ENCODE measurements at places on chromosomes 2 and 18. TPM values are rescaled to one million over a fixed set of nuclear protein-coding genes. Genes with fewer than 3 reads are reported as not detected.

HOXD12 gene
- total RNA-seq: not detected

EMILIN2 gene
- 10.8 TPM for total RNA-seq

DNA sequence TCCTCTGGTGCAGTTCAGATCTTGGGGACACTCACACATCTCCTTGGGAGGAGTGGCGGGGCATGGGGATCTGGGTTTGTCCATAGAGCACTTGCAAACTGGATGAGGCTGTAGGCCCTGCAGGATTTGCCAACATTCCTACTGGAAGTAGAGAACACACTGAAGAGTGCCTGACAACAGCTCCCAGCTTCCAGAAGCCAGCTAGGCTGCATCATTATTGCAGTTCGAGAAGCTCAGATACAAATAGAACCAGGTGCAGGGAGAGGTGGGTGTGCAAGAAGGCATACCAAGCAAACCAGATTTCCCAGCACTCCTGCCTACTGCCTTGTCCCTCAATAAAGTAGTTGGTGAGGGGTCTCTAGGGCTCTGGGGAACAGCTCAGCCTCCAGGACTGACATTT lies 52.5 kb downstream of the RHOB start:
- no peak for DNase-seq

DNA sequence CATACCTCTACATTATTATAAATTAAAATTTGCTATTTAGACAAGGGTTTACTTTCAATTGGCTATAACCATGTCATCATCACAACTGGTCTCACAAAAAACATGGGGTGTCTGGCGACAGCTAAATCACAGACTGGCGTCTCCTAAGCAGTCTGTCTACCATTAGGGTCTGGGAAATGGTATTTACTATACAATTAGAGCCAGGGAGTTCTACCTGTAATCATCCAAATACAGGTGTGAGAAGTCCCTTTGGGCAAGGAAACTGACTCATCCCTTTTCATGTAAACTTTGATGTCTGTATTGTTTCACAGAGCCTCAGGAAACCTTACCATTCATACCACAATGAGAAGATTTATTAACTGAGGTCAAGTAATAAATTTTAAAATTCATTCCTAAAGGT lies 126.7 kb downstream of the OLA1 start:
- no peak for DNase-seq

GRCh38 chr2:58834404-58834803 lies 593.3 kb upstream of the FANCL start:
- peak; percentile 76 for DNase-seq

GRCh38 chr18:79905993-79906392 lies 45.5 kb downstream of the SLC66A2 start:
- no peak for DNase-seq

DNA sequence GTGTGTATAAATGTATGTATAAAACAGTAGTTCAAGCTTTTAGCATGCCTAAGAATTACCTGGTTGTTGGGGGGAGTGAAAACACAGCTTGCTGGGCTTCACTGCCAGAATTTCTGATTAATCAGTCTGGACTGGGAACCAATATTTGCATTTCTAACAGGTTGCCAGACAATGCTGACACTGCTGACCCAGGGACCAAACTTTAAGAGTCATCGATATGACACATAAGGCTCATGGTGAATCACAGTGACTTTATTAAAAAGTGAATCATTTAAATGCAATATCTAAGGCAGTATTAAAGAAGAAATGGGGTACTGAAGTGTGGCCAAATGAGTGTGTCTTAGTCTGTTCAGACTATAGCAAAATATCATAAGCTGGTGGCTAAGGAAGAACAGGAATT lies 195.9 kb upstream of the DTNA start:
- no peak for DNase-seq

GRCh38 chr2:17252258-17252657 lies 266.0 kb downstream of the RAD51AP2 start:
- no peak for DNase-seq

GRCh38 chr2:187438455-187438854 lies 9.6 kb downstream of the CALCRL start:
- DNase-seq: no peak

DNA sequence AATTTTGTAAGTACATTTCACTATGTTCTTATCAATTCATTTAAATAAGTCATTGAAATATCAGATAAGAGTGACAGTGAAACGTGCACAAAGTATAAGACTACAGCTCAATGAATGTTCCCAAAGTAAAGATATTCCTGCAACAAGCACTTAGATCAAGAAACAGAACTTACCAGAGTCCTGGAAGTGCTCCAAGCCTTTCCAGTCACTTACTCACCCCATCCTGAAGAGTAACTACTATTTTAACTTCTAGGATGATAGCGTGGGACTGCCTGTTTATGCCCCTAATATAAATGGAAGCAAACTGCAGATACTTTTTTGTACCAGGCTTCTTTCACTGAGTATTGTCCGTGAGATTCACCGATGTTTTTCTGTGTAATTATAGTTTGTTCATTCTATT lies 768.9 kb downstream of the SLC4A3 start:
- DNase-seq: peak; percentile 15

Measured in stomach (tissue), 19 donors.